Mucosa of gallbladder (tissue), 1 donor: ENCODE measurements at places on chromosomes 5 and 9. TPM values are rescaled to one million over a fixed set of nuclear protein-coding genes. Genes with fewer than 3 reads are reported as not detected.

Gene MED27
- total RNA-seq, result 13.9 TPM

Gene TMEM252
- not detected for total RNA-seq

Gene SLC6A7
- total RNA-seq, result not detected

Gene RORB
- total RNA-seq, result 6.5 TPM

Gene LCN15
- total RNA-seq, result not detected

Gene SH2D3C
- 9.1 TPM for total RNA-seq

Gene GFPT2
- 9.4 TPM for total RNA-seq

Gene FOXD4L3
- total RNA-seq, result not detected

Gene GNE
- 24.6 TPM for total RNA-seq

Gene PPP3R2
- not detected for total RNA-seq

Gene PLCXD3
- total RNA-seq, result 4.7 TPM

Gene SARDH
- total RNA-seq, result 2.8 TPM

Gene CAMK4
- total RNA-seq, result 5.0 TPM

Gene TXNDC8
- total RNA-seq, result not detected

Gene CDH10
- total RNA-seq, result 0.14 TPM

Gene CARTPT
- total RNA-seq, result 0.23 TPM

Gene OBP2B
- total RNA-seq, result not detected

Gene C5orf34
- 0.69 TPM for total RNA-seq

Gene RCL1
- total RNA-seq, result 9.5 TPM

Gene UBE2QL1
- total RNA-seq, result 1.6 TPM

Gene SPINK6
- total RNA-seq, result not detected

Gene FAM78A
- total RNA-seq, result 7.5 TPM

Gene PCDHGA4
- total RNA-seq, result 3.3 TPM

Gene PCDHB8
- 1.8 TPM for total RNA-seq

Gene SHB
- total RNA-seq, result 54.5 TPM

Gene SLC12A7
- 344 TPM for total RNA-seq

Gene ATP10B
- total RNA-seq, result 119 TPM

Gene SH3TC2
- total RNA-seq, result 2.7 TPM

Gene GPR21
- 1.9 TPM for total RNA-seq
